HCT116 (cell line): ENCODE measurements at places on chromosomes 5 and 9. TPM values are rescaled to one million over a fixed set of nuclear protein-coding genes. Genes with fewer than 3 reads are reported as not detected.

DNA sequence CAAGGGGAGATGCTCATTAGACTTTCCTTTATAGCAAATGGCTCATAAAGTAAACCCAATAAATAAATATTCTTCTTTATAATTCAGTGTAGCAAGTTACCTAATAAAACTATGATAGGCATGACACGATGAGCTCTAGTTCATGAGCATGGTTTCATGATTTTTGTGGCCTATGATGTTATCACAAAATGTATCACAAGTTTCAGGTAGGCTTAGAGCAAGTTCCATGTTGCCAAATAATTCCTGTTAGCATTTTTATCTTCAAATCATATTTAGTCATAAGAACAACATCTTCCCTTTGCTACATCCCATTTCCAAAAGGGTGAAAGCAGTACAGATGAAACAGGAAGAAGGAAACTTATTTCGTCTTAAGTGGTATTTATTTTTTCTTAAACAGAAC, 200.2 kb downstream of the ENC1 start:
- DNase-seq, result no peak

DNA sequence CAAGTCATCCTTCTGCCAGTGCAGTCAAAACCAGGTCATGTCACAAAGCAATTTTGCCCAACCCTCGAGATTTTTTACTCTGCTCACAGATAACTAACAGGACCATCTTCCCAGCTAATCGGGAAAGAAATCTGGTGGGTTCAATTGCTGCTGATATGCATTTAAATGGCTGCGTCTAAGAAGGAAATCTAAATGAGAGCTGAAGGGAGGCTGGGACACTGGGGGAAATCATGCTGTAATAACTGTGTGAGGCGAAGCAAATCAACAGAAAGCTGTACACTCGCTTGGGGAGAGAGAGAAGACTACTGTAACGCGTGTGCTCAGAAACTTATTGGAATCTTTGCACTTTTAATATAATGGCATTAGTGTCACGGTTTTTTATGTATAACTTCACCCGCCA, 535.0 kb downstream of the CDK5RAP2 start:
- DNase-seq, result no peak

GRCh38 chr5:128038643-128039042, 44.9 kb upstream of the SLC12A2 start:
- DNase-seq, result peak; percentile 77

- DNase-seq, result no peak
Measured at GRCh38 chr5:61802456-61802855, 470.4 kb downstream of the ZSWIM6 start.

TOMM5 gene
- total RNA-seq, result 161 TPM

TSSK1B gene
- total RNA-seq, result not detected

DNA sequence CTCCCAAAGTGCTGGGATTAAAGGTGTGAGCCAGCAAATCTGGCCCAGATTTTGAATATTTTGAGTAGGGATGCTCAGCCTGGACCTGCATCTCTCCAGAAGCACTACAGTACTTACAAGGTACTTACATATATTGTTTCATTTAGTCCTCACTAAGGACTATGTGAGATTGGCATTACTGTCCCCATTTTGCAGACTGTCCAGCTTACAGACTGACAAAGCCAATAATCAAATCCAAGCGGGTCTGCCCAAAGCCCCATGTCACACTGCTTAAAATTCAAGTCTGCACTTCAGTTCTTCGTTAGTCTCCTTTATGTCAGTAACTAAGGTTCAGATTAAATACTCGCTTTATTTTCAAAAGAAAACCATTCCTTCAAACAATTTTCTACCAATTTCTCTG, 7.1 kb downstream of the MAPKAP1 start:
- no peak for DNase-seq

DNA sequence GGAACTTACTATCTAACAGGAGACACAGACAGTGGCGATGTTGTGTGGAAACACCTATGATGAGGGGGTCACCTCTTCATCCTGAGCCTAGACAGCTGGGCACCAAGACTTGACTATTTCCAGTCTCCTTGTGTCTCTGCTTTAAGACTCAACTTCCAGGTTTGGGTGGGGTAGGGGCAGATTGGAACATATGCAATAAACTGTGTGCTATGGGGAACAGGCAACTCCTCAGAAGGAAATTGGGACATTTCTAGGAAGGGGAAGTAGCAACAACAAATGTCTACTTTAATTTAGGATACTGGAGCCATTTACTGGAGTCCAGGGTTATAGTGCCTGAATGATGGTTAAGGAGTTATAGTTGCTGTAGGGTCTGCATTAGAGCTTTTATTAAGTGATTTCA, 57.3 kb downstream of the FGF18 start:
- DNase-seq, result no peak

DNA sequence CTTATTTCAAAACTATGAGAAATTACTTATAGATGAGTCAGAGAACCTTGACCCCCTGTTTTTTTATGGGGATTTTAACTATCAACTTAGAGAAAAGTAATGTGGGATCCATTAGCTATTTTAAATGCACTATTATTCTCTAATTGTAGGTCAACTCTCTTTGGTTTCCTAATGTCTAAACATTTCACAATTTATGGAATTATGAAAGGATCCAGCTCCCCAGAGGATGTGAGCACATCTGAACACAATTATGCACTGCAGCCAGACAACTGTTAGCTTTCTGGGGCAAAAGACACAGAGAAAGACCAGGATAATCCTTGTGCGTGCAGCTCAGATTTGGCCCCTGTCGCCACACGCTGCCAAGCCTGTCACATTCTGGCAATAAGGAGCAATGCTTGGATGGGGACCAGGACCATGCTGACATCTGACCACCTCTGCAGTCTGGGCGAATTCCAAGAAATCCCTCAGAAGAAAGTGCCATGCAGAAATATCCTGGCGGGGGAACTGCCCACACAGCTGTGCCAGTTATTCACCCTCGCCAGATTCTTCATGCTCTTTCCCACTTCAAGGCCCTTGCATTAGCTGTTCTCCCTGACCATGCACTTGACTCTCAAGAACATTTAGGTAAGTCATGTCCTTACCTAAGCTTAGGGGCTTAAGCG, 22.2 kb upstream of the CMBL start:
- no peak for DNase-seq

GRCh38 chr5:37570597-37570996, 191.5 kb downstream of the WDR70 start:
- DNase-seq, result no peak

- no peak for DNase-seq
Measured at GRCh38 chr5:65034029-65034812, 265.5 kb downstream of the CWC27 start.

DNA sequence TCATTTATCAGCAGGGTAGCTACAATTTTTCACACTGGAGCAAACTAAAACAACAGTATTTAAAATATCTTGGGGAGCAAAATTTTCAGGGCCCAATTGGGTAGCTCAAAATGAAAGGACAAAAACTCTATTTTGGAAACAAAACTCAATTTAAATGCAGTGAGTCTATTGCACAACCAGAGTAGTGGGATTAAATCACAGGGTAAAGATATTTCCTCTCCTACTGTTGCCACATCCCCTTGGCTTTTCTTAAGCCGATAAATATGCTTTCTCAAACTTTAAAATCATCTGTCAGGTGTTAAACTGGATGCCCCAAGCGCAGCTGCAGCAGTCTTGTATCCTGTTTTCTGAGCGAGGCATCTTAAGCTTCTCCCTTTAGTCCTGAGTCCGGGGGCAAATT, 1474.3 kb upstream of the CDH9 start:
- no peak for DNase-seq

DNA sequence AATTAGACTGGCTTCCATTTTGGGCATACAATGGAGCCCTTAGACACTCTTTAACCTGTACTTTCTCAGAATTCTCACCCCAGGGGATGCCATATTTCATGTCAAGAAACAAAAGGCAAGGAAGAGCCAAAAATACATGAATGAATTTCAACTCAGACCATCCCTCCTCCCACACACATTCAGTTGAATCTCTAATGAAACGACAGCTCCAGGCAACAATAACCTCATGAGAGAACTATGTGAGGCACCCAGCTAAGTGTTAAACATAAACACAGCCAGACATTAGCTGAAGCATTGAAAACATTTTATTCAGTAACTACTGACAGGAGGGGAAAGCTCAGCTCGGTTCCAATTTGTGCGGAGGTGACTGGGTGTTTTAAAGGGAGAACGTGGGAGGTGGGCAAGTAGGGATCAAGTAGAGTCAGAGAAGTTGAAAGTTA, 1359.1 kb upstream of the CDH9 start:
- DNase-seq, result no peak

GRCh38 chr9:130895481-130896232, 955 bp downstream of the QRFP start:
- DNase-seq, result no peak

- DNase-seq, result no peak
Measured at GRCh38 chr5:9063615-9064245, 482.1 kb downstream of the SEMA5A start.

CERCAM gene
- total RNA-seq, result 27.0 TPM

GRCh38 chr9:29741169-29741568, 2167.9 kb upstream of the C9orf72 start:
- DNase-seq, result no peak

GARIN3 gene
- not detected for total RNA-seq

GRCh38 chr9:36788534-36788933, 215.8 kb downstream of the MELK start:
- peak; percentile 23 for DNase-seq

IL9 gene
- total RNA-seq, result not detected

PALM2AKAP2 gene
- 0.34 TPM for total RNA-seq

CPLANE1 gene
- 3.5 TPM for total RNA-seq

DNA sequence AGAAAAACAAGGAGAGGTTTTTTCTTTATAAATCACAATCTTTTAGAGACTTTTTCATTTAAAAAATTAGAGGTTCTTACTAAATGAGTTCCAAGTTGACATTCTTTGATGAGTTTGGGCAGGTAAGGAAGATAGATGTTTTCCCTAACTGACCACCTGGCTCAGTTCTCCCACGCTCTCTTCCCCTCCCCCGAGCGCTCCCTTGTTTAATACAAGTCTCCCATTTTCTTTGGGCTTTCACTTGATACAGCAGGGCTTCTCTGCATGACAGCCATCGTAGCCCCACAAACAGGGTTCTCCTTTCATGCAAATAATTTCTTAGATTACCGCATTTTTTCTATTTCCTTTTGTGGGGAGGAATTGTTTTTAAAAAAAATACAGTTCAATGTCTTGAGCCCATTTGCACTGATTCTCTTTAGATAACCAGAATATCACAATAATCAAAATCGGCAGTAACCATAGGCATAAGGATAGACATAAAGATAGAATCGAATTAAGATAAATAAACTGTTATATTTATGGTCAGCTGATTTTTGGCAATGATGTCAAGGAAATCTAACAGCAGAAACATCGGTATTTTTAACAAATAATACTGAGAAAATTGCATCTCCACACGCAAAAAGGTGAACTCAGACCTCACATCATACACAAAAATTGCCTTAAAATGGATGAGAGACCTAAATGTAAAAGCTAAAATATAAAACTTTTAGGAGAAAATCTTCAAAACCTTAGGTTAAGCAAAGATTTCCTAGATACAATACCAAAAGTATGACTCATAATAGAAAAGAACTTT, 325.4 kb downstream of the PIK3R1 start:
- DNase-seq, result no peak

GPR151 gene
- total RNA-seq, result not detected

SV2C gene
- total RNA-seq, result not detected

DNA sequence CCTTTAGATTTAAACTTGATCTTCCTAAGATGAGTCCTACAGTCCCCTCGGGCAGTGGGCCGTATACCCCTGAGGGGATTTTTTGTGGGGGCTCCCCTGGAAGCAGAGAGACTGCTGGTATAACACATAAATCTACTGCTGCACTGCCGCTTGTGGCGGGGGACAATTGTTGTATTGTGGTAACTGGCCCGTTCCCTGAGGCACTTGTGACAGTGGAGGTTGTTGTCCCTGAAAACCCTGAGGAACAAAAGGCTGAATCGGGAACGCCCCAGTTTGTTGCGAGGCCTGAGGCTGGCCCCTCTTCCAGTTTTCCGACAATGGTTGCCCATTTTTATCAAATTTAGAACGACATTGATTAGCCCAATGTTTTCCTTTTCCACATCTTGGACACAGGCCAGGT, 4.7 kb upstream of the TMEM141 start:
- DNase-seq, result no peak

- DNase-seq, result no peak
Measured at GRCh38 chr5:78586251-78586650, 62.3 kb downstream of the LHFPL2 start.

- DNase-seq, result no peak
Measured at GRCh38 chr5:135308752-135309151, 90.3 kb downstream of the MACROH2A1 start.

- DNase-seq, result no peak
Measured at GRCh38 chr5:68543212-68543611, 327.7 kb downstream of the PIK3R1 start.
